Esophagus squamous epithelium (tissue), 5 donors: ENCODE measurements at places on chromosomes 5 and 9.
A peak's percentile ranks its signal among the peaks of the same experiment; 100 is the strongest.

GRCh38 chr5:132495667-132496190 lies 5.2 kb upstream of the IRF1 start:
- H3K36me3 ChIP-seq = no peaks in the 10 kb centered on the region
- peak overlapping the region; percentile 83 for H3K4me3 ChIP-seq
- no peaks in the 10 kb centered on the region for H3K27me3 ChIP-seq
- H3K27ac ChIP-seq = peak overlapping the region; percentile 94
- peak; percentile 68 for DNase-seq
- H3K4me1 ChIP-seq = peaks cover 46% of the 10 kb centered on the region

- H3K27me3 ChIP-seq = no peaks in the 10 kb centered on the region
- DNase-seq = no peak
- H3K36me3 ChIP-seq = no peaks in the 10 kb centered on the region
Observed at GRCh38 chr9:91178281-91179236, 183.2 kb downstream of the AUH start.

DNA sequence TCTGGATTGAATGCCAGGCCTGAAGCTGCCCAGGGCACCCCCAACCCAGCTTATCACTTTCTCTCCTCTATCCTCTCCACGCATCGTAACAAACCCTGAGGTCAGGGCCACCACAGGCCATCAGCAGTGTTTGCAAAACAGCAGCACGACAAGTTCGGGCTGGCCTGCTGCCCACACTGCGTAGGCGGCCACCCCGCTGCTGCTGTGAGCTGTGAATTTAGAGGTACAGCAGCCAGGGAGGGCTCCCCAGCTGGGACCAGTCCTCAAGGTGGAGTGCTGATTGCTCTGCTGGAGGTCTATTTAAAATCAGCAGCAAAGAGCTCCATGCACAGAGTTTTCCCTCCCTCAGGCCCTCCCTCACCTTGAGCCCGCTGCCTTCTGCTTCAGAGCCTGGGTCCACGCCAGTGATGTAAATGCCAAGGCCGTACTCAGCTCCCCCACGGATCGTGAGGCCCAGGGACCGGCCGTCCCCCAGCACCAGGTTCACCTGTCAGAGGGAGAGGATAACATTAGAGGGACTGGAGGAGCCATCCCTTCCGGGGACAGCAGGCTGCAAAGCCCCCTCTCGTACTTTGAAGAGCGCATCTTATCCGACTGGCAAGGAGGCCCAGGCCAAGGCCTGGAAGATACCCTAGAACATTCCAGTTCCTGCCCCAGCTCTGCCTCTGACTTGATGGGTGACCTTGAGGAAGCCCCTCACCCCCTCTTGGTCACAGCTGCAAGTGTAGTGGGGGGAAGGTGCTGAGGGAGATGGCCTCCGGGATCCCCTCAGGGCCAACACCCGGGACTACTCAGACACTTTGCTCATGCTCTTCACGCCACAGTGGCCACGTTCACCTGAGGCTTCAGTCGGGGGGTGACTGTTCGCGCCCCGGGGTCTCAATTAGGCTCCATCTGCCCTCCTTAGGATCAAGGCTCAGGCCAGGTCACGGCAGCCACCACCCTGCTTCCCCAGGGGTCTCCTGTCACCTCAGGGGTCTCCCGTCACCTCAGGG lies 39.1 kb downstream of the WHRN start:
- H3K4me3 ChIP-seq = no peak overlapping the region
- no peak for DNase-seq
- H3K27ac ChIP-seq = no peak overlapping the region
- H3K36me3 ChIP-seq = no peaks in the 10 kb centered on the region

DNA sequence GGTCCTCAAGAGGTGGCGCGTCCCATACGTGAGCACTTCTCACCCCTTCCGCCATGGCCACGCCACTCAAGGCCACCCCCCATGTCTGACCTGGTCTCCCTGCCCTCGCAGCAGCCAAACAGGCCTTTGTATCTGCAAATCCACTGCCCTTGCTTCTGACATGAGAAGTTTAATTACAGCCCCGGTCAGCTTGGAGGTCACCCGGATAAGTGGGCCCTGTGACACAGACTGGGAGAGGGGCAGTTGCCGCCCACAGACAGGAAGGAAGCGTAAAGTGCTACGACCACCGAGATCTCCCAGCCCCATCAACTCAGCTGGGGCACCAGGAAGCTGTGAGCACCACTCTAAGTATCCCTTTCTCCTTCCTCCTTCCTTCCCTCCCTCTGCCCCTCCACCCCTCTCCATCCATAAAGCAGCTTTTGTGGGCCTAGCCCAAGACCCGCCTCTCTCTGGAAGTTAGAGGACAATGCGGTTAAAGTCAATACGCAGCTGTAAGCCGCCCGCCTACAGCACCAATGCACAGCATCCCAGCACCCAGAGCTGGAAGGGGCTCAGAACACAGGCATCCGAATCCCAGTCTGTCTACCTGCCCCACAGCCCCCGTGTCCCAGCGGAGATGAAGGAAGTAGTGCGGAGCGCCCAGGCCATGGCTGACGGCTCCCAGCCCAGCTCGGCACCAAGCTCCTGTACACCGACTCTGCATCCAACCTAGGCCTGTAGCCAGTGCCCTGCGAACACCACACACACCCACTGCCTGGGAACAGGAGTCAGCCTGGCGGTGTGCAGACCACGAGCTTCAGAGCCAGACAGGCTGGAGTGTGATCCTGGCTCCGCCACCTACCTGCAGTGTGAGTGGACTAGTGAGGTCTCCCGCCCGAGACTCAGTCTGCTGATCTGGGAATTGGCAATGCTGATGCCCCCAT lies 44.8 kb upstream of the RNF130 start:
- no peaks in the 10 kb centered on the region for H3K4me1 ChIP-seq
- H3K27me3 ChIP-seq = no peaks in the 10 kb centered on the region
